ENCODE measurements at places on chromosomes 3 and 15.
A peak's percentile ranks its signal among the peaks of the same experiment; 100 is the strongest.

- DNase-seq, result no peak
Observed at GRCh38 chr3:30615615-30616346, 9.4 kb downstream of the TGFBR2 start.

DNA sequence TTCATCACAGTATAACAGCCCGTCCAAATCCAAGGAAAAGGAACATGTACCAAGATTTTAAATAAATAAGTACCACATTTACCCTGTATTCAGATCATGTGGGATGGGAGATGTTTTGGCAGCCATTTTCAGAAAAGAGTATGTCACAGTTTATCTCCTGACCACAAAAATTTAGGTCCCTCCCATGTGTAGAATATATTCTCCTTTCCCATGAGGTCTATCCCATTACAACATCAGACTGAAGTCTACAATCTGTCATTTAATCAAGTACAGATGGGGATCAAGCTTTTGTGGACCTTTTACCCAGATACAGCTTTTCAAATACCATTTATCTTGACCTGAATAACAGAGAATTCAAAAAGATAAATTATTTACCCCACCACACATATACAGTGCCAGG, 444.5 kb downstream of the PLOD2 start:
- peak; percentile 56 for DNase-seq

- DNase-seq, result no peak
Observed at GRCh38 chr15:70098153-70098460, 390 bp upstream of the TLE3 start.

- DNase-seq, result no peak
Observed at GRCh38 chr3:133169331-133170068, 131.3 kb downstream of the TMEM108 start.

DNA sequence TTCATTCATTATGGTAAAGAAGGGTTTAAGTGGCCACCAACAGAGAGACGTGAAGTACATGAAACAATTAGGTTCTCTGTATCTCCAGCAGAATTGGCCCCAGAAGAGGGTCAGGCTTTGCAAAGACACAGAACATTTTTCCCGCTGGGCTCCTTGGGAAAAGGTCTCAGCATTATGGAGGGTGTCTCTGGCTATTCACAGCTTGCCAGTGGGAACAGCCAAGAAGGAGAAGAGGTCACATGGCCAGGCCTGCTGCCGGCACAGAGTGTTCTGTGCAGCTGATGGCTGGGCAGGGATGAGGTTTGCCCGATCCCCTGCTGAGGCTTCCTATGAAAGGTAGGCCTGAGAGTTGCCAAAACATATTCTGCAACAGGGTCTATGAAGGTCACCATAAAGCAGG, 77.8 kb upstream of the LPP start:
- no peak for DNase-seq

- no peak for DNase-seq
Observed at GRCh38 chr3:131353986-131354385, 27.6 kb upstream of the NUDT16 start.

DNA sequence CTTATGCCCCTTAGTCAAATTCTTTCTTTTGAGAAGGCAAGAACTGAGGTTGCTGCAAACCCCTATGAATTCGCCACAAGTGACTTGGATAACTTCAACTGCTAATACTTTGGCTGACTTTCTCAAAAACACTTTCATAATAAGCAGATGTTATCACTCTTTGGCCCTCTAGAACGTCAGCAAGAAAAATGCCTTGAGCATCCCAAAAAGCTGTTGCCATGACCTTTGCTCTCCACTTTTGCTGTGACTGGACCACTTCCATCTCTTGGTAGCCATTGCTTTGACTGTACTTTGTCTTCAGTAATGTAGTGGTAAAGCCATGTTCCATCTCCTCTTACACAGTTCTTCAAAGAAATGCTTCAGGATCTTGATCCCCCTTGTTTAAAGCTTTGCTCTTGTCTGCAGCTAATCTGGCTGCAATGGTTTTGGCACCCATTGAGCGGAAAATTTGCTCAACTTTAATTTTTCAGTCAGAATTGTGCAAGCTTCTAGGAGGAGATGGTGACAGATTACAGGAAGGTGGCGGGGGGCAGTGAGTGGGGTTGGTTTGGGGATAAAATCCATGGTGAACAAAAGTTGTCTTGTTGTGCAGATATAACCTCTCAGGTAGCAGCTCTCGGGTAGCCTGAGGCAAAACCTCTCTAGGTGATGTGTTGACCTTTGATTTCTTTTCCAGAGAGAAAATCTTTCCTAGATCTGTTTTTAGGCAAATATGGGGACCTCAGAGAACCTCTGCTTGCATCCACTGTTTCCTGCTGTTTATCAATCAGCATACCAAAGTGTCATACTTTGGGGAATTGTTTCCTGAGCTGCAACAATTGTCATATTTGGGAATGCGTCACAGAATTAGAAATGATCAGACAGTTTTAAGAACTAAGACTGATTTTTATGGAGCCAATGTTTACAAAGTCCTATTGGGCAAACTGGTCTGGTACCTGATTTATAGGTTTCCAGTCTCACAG, 83.6 kb downstream of the CCR1 start:
- DNase-seq, result no peak

DNA sequence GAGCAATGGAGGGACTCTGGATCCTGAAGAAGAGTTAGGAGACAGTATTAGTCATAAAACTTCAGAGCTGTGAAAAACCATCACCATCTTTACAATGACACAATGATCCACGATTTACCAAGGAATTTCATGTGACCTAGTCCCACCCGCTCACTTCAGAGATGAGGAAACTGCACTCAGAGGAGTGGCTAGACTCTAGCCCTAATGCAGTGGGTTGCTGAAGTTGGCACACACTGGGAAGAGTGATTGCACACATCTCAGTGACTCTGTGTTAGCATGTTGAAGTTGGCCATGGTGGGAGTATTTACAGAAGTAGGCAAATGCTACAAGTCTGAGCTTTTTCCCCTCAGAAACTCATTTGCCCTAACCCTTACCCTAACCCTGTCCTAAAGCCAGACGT, 35.2 kb upstream of the SPATA12 start:
- DNase-seq, result no peak

GRCh38 chr15:51302480-51302879, 35.9 kb downstream of the CYP19A1 start:
- no peak for DNase-seq

DNA sequence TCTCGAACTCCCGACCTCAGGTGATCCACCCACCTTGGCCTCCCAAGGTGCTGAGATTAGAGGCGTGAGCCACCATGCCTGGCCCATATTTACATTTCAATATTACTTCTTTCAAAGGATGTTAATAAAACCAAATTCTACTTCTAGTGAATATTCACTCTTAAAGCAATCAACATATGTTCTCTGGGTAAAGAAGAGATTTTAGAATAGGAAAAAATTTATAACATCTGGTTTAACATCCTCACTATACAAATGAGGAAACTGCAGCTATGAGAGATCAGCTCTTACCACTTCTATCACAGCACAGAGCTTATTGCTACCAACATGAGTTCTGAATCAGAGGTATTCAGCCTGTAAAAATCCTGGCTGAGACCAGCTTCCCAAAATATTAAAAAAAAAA, 48.7 kb downstream of the IL17RD start:
- no peak for DNase-seq

DNA sequence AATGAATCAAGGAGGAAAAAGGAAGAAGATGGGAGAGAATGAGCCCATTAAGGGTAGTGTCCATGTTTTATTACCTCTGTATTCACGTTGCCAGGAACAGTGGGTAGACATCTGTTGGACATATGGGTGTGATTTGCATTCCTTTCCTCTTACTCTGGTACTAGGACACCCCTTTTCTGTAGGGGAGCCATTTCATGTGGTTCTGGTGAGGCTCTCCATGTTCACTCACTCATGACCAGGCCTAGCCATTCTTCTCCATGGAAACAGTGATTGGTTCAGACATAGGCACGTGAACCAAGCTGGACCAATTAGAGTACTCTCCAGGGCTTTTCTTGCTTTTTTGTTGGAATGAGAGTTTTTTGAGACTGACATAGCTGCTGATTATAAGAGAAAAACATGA, 39.6 kb upstream of the PDCD6IP start:
- DNase-seq, result no peak

DNA sequence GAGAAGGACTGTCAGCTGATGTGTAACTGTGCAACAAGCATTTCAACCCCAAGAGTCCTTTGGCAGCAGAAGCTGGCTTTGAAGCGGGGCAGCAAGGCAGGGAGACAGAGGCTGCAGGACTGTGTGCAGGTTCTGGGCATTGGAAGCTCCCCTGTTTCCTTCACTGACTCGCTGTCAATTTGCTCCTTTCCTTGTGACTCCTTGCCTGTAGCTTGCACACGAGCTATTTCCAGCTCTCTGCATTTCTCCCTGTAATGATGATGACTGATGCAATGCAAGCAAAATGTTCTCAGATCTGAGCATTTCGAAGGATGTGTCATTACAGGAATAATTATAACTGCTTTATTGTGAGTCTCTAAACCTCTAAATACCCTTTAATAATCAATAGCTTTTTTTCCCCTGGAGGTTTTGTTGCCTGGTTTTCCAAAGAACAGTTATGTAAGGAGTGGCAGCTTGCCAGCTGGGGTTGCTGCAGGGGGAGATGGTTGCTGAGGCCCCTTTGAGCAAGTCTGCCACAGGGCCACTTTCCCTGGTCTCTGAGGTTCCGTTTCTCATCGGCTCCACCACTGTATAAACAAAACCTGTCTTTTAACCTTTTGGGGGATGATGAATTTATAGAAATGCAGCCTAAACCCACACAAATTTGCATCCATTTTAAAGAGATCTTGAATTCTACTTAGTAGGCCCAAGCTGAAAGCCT, 2.8 kb downstream of the APOD start:
- DNase-seq, result peak; percentile 37

- DNase-seq, result peak; percentile 48
Observed at GRCh38 chr15:70772402-70772801, 9.0 kb upstream of the UACA start.

DNA sequence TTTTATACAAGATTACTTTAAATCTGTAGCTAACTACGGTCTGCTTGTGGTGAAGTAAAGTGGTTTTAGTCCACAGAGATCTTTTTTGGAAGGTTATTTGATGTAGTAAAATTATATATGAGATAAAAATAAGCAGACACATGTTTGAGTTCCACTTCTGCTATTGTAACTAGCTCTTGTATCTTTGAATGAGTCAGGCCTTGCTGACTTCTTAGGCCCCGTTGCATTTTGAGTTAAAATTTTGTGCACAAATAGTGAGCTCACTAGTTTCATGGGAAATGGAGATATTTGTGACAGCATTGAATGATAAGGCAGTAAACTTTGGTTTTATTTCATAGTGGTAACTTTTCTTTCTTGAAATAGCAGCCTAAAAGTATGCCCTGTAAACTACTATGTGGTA, 42.6 kb downstream of the ARIH1 start:
- no peak for DNase-seq

- DNase-seq, result no peak
Observed at GRCh38 chr15:61158504-61159407, 70.3 kb downstream of the RORA start.

- DNase-seq, result no peak
Observed at GRCh38 chr3:125187599-125187910, 25.0 kb downstream of the SLC12A8 start.

Measured in fibroblast of skin of back (primary cell).